ENCODE measurements at places on chromosomes 2 and 18.

DNA sequence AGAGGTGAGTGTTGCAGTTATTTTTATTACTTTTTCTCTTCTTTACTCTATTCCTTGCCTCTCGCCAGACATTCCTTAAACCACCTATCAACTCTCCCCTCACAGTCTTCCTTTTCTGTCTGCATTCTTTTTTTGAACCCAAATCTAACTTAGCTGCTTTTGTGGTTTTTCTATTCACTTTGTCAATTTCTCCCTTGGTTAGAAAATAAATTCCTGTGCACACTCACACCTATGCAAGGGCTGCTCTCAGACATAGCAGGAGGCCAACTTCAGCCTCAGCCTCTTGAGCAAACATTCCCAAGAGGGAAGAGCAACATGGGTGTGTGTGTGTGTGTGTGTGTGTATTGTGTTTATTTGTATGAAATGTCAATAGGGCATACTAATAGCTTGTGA is 808.6 kb downstream of the RNF144A start:
- no peak for DNase-seq

DNA sequence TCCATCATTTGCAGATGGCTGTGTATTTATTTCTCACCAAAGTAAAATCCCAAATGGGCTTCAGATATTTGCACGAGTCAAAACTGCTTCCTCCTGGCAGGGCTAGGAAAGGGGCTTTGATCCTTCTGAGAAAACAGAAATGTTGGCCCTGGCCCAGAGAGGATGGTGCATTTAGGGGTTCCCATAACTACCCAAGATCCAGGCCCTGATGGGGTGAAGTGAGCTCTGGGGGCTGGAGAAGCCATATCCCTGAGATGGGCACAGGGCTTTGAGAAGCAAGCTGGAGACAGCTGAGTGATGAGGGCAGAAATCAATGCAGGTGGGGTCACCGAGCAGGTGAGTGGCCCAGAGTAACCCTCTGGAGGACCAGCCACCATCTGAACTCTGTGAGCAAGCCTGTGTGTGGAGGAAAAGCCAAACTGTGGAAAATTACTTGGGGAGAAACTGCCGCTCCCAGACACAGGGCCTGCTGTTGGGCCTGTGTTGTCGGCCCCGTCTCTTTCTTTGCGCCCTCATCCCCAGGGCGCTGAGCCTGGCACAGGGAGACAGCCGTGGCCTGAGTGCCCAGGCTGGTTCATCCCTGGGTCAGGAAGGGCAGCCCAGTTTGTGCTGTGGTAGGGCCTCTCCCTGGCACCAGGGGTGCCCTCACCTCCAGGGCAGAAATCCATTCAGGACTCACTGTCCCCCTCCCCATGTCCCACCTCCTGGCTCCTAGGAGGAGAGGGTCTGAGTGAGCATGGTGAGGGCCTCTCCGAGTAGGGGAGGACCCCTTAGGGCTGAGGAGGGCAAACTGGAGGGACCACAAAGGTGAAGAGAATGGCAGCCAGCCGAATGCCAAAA is 167.8 kb upstream of the HAAO start:
- no peak for DNase-seq

GRCh38 chr18:2060086-2060485 is 511.2 kb downstream of the METTL4 start:
- no peak for DNase-seq

GRCh38 chr2:69704446-69704845 is 37.5 kb upstream of the ANXA4 start:
- no peak for DNase-seq
